ENCODE measurements at places on chromosomes 6 and 20.

DNA sequence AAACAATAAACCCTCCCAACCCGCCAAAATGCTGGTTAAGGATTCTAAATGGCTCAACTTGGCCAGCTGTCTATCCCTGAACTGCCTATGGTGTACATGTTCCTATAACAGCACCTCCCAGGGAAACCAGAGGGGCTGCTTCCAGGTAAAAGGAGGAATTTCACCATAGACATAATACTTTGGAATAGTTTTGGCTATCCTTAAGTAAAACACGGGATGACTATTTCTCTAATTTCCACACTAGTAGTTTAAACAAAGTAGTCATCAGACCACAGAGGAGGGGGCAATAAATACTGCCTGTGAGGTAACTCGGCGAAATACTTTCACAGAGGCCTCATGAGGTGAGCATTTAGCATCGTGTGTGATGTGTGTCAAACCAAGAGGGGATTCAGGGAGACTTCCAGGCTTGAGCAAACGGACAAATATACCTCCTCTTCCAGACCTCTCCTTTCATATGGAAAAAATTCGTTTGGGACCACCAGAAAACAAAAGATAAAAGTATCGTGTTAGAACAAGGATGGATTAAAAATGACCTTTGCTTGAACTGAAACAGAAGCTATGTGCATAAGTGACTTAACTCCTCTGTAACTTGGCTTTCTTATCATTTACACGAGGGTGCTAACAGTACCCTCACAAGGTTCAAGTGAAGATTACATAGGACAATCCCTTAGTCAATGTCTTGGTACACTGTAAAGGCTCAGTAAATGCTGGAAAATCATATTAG is 1.0 kb upstream of the XRN2 start:
- no peak for DNase-seq

DNA sequence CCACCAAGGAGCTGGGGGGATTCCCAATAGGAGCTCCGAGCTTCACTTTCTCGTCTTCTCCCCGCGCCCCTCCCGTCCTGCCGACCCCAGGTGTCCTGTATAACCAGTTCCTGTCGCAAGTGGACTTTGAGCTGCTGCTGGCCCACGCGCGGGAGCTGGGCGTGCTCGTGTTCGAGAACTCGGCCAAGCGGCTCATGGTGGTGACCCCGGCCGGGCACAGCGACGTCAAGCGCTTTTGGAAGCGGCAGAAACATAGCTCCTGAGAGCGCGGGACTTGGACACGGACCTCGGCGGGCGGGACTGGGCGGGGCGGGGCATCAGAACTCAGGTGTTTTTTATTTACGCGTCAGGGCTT is 340 bp upstream of the VARS2 start:
- no peak for DNase-seq

GRCh38 chr20:2865630-2866029 is 7.7 kb upstream of the PTPRA start:
- DNase-seq, result no peak

DNA sequence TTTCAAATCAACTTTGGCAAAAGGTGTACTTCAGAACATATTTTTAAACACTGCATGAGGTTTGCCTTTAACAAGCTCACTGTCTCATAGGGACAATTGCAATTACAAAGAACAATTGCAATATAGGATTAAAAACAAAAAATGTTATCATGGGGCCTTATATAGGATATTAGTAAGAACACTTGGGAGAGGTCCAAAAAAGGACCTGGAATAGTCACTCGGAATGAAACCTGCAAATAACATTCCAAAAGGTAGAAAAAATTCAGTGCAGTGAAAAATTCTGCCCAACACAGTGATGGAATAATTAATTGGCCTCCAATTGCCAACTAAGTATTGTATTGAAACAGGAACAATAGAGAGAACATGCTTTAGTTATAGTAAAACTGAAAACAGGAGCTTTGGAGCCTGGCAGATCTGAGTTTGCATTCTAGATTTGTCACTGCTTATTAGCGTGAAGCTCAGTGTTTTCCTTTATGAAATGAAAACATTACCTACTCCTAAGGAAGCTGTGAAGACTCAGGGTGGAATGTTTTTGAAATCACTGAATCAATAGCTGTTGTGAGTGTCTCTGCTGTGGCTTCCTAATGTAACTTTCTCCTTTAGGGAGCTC is 172.6 kb upstream of the BMP5 start:
- no peak for DNase-seq

DNA sequence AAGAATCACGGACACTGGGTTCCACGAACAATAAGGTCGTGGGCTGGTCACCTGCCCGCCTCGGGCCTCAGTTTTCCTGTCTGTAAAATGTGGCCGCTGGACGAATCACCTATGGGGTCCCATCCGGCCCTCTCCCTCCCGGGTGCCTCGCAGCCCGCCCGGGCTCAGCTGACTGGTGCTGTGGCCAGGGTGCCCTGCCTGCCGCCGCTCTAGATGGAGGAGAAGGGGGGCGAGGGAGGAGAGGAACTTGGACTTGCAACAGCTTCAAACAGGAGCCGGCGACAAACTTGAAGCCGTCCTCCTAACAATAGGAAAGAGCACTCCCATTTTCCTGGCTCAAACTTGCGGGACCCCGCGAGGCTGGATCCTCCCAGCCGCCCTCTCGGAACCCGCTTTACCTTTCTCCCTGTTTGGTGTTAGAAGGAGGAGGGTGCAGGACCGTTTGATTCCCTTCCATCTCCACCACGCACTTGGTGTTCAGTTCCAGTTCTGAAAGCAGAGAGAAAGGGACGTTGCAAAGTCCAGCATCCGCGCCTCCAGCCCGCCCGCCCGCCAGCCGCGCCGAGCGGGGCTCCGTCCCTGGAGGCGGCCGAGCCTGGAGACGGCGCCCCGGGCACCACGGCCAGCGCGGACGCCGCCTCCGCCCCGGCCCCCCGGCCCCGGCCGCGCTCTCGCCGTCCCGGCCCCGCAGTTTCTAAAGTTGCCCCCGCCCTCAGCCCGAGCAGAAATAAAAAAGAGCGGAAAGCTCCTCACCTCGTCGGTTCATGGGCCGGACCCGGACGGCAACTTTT is 584 bp downstream of the KIF13A start:
- DNase-seq, result no peak

- no peak for DNase-seq
Observed at GRCh38 chr6:29981211-29981812, 39.0 kb downstream of the HLA-A start.

GRCh38 chr6:89475634-89476033 is 42.7 kb downstream of the ANKRD6 start:
- peak; percentile 37 for DNase-seq

DNA sequence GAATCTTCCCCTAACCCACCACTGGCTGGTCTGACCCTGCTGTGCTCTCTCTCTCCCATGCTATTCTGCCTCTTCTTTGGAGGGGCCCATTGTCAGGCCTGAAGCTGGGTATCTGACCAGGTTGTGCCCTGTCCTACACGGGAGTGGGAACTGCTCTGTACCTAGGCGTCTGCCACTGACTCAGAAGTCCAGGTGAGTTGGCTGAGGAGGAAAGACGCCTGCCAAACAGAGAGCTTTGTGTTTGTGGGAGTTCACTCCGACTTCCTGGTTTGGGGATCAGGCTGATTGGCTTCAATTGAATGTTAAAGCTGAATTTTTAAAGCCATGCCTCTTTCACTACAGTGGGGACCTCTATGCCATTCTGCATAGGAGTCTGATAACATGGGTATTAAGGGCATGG is 136.0 kb downstream of the CCDC170 start:
- DNase-seq, result no peak

All from activated CD4-positive, alpha-beta memory T cell treated with anti-CD3 and anti-CD28 coated beads for 36 hours (primary cell).